ENCODE measurements at places on chromosomes 2 and 18.

DNA sequence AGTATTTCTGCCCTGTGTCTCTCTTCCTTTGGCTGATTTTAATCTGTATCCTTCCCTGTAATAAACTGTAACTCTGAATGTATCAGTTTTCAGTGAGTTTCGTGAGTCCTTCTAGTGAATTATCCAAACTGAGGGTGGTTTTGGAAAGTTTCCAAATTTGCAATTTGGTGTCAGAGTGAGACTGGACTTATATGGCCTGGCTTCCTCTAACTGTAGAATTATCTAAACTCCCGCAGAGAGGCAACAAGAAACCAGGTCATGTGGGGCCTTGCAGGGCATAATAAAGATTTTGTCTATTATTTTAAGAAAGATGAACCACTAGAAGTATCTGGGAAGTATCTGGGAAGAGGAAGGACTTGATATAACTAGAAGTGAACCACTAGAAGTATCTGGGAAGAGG, 95.3 kb upstream of the RNF152 start:
- DNase-seq = no peak

DNA sequence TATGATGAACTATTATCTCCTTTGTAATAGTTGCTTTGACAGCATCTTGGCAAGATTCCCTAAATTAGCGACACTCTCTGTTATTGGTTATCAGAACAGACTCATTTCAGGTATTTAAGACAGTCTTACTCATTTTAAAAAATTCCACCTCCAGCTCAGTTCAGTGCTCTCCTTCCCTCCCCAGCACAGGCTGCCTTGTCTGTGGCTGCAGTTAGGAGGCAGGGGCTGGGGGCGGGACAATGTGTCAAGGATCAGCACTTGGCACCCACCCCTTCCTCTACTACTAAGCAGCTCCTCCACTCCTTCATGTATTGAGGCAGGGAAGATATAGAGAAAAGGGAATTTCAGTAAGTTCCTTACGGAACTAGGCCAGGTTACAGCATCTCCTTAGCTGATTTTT, 85.0 kb downstream of the VSNL1 start:
- DNase-seq = no peak

DNA sequence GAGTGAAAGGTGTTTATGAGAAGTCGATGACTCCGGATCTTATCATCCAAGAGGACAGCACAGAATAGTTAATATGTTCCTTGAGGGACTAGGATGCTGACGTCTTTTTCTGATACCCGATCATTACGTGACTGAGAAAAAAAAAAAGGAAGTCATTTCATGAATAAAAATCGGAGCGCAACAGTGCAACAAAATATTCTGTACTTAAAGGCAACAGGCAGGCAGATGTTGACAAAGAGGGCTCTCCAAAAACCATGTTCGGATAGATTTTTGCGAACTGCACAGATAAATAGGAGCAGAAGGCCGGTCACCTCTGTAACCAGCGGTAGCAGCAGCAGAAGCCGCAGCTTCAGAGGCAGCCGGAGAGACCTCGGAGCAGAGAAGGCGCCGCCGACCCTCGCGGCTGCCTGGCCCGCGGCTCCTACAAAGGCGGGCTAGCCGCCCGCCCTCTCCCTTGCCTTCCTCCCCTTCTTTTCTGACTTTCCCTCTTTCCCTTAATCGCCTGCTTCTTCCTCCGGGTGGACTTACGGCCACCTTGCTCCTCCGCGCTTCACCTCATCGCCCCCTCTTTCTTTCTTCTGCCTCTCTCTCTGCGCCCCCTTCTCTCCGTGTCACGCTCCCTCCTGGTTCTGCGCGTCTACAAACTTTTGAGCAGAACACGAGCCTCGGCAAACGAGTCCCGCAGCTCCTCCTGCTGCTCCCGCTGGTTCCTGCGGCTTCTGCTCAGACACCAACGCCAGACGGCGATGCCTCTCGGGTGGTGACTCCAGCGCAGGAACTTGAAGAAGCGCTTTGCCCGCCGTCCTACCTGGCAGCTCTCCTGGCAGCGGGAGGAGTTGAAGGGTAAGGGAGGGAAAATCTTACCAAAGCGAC, at the start of gene ADCYAP1:
Gene ADCYAP1 (plus strand): TSS at position 654 of the 873 bp plus-strand sequence. CDS start 516 bp downstream, outside the sequence.
- DNase-seq = no peak

DNA sequence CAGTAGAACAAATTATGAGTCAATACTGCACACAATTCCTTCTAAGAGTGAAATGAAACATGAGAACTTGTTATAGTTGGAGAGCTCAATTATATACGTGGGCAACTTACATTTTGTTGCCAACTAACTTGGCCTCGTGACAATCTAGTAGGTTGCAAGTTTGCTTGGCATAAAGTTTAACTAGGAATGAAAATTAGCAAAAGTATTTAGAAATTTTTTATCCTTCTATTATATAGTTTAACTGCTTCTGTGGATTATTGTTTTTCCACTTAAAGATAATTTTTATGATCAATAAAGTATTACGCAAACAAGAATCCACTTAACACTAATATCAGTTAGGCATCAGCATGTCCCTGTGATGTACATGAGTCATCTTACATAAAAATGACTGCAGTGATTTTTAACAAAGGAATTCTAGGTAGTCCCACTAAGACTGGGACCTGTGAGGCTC, 41.1 kb downstream of the FAM124B start:
- DNase-seq = no peak

DNA sequence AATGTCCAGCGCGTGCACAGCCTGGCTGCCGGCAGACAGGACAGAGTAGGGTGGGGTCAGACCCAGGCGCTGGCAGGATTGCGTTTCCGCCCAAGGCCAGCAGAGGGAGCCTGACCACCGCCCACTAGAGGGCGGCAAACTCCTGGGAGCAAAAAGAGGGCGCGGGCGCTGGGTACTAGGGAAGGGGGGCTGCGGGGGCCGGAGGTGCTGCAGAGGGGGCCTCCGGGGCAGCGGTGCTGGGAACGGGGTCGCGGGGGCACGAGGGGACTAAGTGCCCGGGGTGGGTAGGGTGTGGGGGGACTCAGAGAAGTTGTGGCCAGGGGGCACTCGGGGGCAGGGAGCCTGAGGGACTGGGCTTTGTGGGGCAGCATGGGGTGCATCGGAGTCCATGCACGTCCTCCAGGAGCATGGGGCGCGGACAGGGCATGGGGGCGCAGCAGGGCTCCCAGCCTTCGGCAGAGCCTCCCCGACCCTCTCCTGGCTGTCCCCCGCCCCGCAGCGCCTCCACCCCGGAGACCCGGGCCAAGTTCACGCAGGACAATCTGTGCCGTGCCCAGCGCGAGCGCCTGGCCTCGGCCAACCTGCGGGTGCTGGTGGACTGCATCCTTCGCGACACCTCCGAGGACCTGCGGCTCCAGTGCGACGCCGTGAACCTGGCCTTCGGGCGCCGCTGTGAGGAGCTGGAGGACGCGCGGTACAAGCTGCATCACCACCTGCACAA, 3.2 kb downstream of the TEKT4 start:
- DNase-seq = peak; percentile 3

DNA sequence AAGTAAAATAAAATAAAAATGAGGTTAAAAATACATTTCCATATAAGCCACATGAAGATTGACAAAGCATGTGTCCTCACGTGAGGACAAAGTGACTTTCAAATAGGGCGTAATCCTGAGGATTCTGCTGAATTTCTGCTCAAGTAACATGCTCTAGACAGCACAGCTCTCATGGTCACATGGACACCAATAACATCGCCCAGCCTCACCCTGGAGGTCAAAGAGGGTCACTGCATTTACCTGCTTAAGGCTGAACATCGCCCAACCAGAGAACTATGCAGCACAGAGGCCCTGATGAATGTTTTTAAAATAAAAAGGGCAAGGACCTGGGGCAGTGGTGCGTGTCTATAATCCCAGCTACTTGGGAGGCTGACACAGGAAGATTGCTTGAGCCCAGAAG, 30.2 kb downstream of the TGFBRAP1 start:
- DNase-seq = no peak

DNA sequence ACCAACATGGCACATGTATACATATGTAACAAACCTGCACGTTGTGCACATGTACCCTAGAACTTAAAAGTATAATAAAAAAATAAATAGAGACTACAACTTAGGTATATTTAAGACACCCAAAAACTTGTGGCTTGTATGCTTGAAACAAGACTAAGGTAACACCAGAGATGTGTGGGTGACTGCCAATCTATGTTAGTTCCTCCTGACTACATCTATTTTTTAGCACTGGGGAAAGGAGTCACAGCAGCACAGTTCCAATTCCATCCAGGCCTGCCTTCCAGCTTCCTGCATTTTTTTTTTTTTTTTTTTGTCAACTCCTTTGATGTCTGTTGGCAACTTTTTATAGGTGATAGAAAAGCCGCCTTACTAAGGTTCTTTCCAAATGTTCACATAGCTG, 18.2 kb downstream of the C2orf69 start:
- DNase-seq = no peak

GRCh38 chr2:80560326-80560725, 255.8 kb upstream of the LRRTM1 start:
- no peak for DNase-seq

GRCh38 chr18:75100832-75101630, 107.9 kb downstream of the PTGR3 start:
- DNase-seq = no peak

DNA sequence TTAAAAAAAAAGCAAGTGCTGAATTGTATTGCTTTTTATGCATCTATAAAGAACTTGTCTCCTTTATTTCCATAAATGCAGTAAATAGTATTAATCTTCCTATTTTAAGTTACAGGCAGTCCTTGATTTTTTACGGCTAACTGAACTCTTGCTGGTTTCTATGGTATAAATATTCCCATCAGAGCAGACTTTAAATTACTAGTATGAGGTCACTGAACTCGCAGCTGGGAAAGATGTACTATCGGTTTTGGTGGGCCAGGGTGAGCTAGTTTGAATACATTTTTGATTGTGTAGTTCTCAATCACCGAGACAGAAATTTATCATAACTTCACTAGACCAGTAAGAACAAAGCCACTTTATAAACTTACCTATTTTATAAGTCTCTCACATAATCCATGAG, 20.9 kb upstream of the KDSR start:
- DNase-seq = no peak

DNA sequence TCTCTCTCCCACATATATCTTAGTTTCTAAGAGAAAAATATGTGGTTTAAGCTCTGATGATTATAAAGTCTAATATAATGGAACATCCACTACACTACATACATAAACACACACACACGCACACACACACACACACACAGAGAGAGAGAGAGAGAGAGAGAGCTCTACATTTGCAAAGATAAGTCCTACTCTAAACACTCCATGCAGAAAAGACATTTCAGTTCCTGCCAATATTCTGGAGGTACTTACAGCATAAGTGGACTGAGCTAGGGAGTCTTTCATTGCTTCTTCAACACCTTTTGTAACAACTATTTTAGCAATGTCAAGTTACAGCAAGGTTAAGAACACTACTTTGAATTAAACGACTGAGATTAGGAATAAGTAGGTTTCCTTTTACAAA, 80.1 kb downstream of the FIGN start:
- no peak for DNase-seq

DNA sequence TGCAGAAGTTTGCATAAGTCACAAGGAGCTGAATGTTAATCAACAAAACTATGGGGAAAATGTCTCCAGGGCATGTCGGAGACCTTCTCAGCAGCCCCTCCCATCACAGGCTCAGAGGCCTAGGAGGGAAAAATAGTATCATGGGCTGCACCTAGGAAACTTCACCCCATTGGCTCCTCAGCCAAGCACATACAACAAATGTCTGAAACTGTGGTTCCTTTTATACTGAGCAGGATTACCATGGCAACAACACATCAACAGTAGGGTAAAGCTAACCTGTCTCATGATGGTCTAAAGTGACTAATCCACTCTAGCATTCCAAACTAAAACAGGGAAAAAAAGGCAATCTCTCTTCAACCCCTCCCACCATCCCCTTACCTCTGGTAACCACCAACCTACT, 3.2 kb upstream of the NEMP2 start:
- peak; percentile 8 for DNase-seq

Measured in AML-193 (cell line).